ENCODE measurements at places on chromosomes 7 and 10.

GRCh38 chr7:152894295-152895170 lies 135.0 kb downstream of the ACTR3B start:
- DNase-seq, result peak; percentile 26

GRCh38 chr7:88589927-88590326 lies 169.6 kb upstream of the ZNF804B start:
- DNase-seq, result no peak

GRCh38 chr10:118694848-118695247 lies 59.9 kb downstream of the CACUL1 start:
- DNase-seq, result peak; percentile 44

GRCh38 chr10:110163192-110163773 lies 44.1 kb upstream of the MXI1 start:
- no peak for DNase-seq

GRCh38 chr7:158138329-158138597 lies 449.4 kb downstream of the PTPRN2 start:
- no peak for DNase-seq

- peak; percentile 83 for DNase-seq
Measured at GRCh38 chr7:47285860-47286491, 295.9 kb downstream of the TNS3 start.

- no peak for DNase-seq
Measured at GRCh38 chr7:98077762-98078161, 28.9 kb upstream of the LMTK2 start.

GRCh38 chr7:13702251-13702650 lies 287.2 kb downstream of the ETV1 start:
- DNase-seq, result no peak

DNA sequence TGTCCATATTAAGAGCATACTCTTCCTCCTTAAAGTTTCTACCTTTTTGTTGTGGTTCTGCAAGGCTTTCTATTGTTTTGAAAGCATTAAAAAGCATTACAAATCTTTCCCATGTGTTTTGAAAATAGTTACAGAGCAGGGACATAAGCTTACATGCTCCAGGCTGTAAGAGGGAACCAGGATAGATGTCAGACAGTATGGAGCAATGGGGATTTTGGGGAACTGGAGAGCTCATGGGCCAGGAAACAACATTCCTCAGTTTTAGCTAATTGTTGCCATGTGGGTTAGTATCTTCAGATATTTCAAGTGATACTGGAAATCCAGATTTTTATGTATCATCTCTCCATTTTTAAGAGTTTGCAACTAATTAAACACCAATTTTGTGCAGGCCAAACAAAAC lies 3.5 kb downstream of the MDFIC start:
- peak; percentile 47 for DNase-seq

GRCh38 chr7:118870187-118870586 lies 645.7 kb downstream of the ANKRD7 start:
- no peak for DNase-seq

- no peak for DNase-seq
Measured at GRCh38 chr10:113446739-113447138, 106.1 kb upstream of the HABP2 start.

GRCh38 chr10:11150231-11150731 lies 132.6 kb downstream of the CELF2 start:
- DNase-seq, result no peak

DNA sequence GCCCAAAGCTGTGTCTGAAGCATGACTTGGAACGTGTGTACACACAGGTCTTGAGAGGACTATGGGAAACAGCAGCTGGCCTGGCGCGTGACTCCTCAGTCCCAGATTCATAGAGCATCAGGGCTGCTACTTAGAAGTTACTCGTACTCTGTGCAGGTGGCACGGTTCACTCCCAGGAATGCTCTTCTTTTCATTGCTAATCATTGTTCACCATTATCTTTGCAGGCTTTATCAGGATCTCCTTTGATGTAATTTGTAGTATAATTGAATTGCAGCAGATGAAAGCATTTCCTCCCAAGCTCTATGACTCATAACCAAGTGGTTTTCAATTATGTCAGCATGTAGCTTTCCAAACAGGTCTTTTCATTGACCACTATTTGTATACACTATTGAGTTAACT lies 938.9 kb downstream of the NRG3 start:
- peak; percentile 26 for DNase-seq

DNA sequence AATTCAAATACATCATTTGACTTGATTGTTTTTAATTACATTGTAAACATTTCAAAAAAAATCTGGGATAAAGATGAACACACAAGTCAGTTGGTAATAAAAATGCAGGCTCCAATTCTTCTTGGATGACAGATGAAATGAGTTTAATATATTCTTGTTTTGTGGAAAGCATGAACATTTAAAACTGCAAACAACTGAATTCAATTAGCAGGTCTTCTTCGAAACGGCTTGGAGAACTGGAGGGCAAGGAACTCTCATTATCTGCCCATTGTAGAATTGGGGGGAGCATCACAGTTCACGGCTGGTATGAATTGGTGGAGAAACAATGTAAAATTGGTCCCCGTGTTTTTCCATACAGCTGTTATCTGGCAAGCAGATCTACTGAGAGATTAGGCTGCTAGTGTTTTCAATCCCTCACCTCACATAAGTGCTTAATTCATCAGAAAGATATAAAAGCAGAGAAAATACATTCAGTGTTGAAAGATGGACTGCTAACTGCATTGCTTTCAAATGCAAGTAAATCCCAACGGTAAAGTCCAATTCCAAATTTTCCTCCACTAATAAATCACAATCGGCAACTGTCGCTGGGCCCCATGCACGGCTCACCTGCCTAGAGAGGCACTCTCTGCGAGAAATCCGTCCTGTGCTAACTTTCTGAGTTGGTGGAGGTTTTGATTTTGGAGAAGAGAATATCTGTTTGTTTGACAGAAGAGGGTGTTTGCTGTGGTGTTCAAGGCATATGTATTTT lies 199.5 kb downstream of the ZNF438 start:
- no peak for DNase-seq

GRCh38 chr10:78687626-78688025 lies 381.1 kb upstream of the ZMIZ1 start:
- peak; percentile 49 for DNase-seq

GRCh38 chr10:122120008-122120744 lies 131.2 kb downstream of the TACC2 start:
- no peak for DNase-seq

- DNase-seq, result no peak
Measured at GRCh38 chr7:140771826-140772225, 75.3 kb downstream of the NDUFB2 start.

GRCh38 chr7:134016223-134016941 lies 110.8 kb upstream of the LRGUK start:
- DNase-seq, result peak; percentile 46

DNA sequence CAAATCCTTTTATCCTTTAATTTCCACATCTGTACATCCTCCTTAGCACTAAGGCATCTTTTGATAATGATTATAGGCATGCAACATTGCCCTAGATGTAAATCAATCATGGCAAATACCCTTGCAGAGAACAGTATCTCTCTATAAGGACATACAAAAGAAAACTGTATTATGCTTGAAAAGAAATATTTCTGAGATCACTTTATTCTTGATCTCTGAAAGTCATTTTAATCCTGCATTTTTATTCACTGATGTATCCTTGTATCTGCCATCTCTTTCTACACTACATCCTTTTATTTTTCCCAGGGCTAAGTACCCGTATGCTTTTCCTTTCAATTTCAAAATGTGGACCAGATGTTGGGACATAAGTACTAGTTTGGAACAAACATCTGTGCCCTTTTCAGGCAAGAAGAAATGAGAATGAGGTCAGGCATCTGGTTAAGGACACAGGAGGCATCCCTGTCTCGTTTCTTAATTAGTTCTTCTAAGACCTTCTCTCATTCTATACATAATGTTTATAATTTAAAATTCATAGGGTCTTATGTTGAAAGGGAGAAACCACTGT lies 338.6 kb downstream of the CNTNAP2 start:
- DNase-seq, result no peak

GRCh38 chr7:106979551-106980357 lies 64.8 kb upstream of the PRKAR2B start:
- no peak for DNase-seq

GRCh38 chr7:40757109-40757508 lies 622.3 kb downstream of the SUGCT start:
- DNase-seq, result no peak

GRCh38 chr10:76191336-76191735 lies 759.9 kb downstream of the LRMDA start:
- DNase-seq, result no peak

GRCh38 chr10:74963549-74963948 lies 137.1 kb downstream of the KAT6B start:
- no peak for DNase-seq

- peak; percentile 5 for DNase-seq
Measured at GRCh38 chr10:32445036-32445435, 904 bp upstream of the CCDC7 start.

DNA sequence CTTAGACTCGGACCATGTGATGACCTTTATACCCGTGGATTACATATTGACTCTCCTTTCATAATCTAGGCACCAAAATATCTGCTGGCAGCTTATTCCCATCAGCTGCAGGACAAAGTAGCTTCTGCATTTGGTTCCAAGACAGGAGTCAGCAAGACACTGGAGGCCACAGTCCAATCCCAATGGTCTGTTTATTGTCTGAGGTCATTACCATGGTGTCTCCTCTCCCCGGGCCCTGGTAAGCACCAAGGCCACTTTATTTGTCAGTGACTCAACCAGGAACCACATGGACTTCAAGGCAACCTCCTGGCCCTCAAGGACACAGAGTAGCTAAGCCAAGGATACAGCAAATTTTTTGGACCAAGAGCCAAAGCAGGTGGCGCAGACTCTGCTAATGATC lies 36.1 kb downstream of the KCNMA1 start:
- DNase-seq, result peak; percentile 40

GRCh38 chr7:83072576-83073517 lies 89.8 kb downstream of the PCLO start:
- DNase-seq, result no peak

- DNase-seq, result no peak
Measured at GRCh38 chr7:24024276-24025068, 259.5 kb upstream of the NPY start.

DNA sequence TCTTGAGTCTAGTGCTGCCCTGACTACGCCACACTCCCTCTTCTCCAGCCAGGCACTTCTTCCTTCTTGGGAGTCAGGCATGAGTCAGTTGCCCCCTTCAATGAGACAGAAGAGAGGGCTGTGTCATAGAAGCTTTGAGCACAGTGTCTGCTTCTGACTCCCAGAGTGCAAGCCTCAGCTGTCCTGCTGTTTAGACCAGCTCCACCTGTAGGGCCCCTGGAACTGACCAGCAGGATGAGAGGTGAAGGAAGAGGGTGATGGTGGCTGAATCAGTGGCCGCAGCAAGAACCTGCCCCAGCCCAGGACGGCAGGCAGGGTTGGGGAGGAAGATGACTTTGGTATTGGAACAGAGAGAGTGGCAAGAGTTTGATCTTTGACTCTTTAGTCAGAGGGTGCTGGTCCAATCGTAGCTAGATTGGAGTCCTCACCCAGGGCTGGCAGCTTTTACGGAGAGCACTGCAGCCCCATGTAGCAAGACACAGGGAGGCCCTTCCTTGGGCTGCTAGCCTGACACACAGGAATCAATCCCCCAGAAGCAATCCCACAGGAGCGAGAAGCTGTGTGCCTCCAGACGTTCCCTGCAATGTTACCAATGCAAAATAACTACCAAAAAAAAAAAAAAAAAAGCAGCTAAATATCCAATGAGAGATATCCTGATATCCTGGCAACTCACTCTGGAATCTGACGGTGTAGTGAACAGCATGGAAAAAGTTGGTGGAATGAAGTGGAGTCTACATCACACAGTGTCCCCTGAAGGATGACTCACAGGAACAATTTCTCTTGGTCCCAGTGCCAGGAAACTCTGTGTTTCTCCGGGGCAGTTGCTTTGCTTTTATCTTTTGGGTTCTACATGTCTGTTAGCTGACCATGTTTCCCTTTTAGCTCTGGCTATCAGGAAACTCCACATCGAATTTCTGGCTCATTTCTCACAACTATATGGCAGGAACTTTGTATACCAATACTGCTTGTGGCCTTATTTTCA lies 6.9 kb downstream of the C10orf62 start:
- DNase-seq, result peak; percentile 92

DNA sequence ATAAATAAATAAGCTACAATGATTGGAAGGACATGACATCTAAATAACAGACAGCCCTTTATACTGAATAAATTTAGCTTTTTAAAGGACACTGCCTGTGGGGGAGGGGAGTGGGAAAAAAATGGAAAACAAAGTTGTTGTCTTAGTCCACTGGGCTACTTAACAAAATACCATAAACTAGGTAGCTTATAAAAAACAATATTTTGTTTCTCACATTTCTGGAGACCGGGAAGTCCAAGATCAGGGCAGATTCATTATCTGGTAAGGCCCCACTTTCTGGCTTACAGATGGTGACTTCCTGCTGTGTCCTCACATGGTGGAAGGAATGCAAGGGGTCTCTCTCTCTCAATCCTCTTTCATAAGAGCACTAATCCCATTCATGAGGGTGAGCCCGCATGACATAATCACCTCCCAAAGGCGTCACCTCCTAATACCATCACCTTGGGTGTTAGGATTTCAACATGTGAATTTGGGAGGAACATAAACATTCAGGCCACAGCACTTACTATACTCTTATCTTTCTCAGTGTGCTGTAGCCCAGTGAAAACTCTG lies 43.0 kb downstream of the DNAJC12 start:
- no peak for DNase-seq

- DNase-seq, result peak; percentile 23
Measured at GRCh38 chr10:24953675-24954074, 1.3 kb upstream of the PRTFDC1 start.

GRCh38 chr7:4215176-4215720 lies 466.8 kb upstream of the FOXK1 start:
- no peak for DNase-seq

DNA sequence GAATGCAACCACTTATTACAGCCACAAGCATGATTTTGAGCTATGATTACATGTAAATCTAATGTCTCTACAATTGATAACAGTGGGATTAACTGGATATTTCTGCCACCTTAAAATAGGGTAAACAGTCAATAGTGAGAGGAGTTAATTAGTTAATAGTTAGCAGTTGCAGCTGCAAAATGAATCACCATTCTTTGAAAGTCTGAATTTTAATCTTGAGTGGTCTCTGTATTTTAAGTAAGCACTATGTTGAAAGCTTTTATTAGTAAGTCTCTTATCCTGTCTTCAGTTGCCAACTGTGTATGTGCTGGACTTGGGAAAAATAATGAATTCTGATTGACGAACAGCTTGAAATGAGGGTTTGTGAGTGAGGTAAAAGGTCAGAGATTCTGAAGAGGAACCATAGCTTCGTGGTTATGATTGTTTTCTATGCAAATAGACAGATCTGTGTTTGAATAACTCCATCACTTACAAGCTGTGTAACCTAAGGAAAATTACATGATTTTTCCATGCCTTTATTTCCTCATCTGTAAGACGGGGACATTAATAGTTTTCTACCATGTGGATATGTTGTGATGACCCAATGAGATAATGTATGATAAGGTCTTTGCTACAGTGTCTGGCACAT lies 75.2 kb downstream of the RNLS start:
- no peak for DNase-seq

DNA sequence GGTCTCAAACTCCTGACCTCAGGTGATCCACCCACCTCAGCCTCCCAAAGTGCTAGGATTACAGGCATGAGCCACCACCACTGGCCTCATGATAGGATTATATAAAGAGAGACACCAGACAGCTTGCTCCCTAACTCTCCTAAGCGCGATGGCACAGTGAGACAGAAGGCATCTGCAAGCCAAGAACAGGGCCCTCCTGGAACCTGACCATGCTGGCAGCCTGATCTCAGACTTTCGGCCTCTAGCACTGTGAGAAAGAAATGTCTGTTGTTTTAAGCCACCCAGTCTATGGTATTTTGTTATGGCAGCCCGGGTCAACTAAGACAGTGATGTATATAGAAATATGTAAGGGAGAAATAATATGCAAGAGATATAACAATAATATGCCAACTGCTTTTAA lies 51.2 kb downstream of the SRPK2 start:
- DNase-seq, result no peak

GRCh38 chr7:18941207-18941606 lies 176.2 kb downstream of the TWIST1 start:
- DNase-seq, result no peak

All from AG08395 (cell line).